Colonic mucosa (tissue), 4 donors: ENCODE measurements at places on chromosomes 3 and 15. TPM values are rescaled to one million over a fixed set of nuclear protein-coding genes. Genes with fewer than 3 reads are reported as not detected.
A peak's percentile ranks its signal among the peaks of the same experiment; 100 is the strongest.

SLC28A1 gene
- total RNA-seq, result 0.80 TPM

GRCh38 chr15:56729561-56729960 is 3.7 kb downstream of the ZNF280D start:
- DNase-seq, result no peak

PP2D1 gene
- total RNA-seq, result not detected

DNA sequence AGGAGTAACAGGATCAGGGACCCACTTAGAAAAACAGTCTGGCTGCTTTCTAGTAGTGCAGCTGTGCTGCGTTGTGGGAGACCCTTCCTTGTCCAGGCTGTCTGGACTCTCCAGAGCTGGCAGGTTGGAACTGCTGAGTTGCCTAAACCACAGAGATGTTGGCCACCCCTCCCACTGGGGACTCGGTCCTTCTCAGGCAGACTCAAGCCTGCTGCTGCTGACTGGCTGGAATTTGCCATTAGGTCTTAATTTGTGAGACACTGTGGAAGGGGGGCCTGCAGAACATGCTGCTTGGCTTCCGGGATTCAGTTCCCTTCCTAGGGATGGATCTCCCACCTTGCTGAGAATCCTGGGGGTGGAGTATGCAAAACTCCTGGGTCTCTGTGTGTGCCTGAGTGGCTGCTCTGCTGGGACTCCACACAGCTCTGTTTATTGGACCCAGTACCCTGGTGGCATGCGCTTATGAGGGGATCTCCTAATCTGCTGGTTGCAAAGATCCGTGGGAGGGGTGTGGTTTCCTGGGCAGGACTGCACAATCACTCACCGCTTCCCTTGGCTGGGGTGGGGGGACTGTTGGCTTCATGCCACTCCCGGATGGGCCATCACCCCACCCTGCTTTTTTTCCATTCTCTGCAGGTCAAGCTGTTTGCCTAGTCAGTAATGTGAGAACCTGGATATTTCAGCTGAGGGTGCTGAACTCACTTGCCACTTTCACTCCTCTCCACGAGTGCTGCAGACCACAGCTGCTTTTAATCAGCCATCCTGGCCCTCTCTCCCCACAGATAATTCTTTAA is 150.5 kb downstream of the CFAP20DC start:
- peak; percentile 23 for DNase-seq

C3orf22 gene
- not detected for total RNA-seq

- no peak for DNase-seq
These were observed 665.6 kb upstream of the NECTIN3 start for GRCh38 chr3:110405830-110406585.

DNA sequence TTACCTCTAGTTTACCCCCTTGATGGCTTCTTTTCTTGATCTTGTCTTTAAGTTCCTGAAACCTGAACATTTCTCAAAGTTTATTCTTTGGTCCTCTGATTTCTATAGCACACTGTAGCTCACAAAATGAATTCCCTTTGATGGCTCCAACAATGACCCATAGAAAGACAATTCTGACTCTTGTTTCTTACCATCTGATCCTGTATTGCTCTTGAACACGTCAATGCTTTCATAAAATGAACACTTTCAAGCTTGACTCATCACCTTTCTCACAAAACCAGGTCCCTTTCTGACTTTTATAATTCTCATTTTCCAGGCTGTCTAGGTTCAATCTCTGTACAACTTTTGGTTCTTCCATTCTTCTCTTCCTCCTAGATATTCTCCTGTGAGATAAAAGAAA is 5.7 kb upstream of the GAP43 start:
- DNase-seq, result no peak

ABCC5 gene
- 16.6 TPM for total RNA-seq

DNA sequence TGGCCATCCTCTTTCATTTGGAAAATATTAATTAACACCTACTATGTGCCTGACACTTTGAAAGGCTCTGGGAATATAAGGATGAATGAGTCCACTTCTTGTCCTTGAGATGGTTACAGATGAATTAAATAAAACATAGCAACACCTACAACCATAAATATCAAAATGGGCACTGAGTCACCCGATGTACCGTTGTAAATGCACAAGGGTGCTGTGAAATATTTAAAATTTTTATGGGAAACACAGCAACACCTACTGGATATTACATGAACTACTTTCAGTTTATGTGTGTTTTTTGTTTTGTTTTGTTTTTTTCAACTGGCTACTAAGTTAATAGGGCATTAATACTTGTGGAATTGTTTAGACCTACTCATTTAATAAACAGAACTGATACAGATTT is 239.0 kb upstream of the NAALADL2 start:
- no peak for DNase-seq

- no peak for DNase-seq
These were observed 196.8 kb upstream of the MBNL1 start for GRCh38 chr3:152071924-152072323.

- no peak for DNase-seq
These were observed 405.1 kb downstream of the LPP start for GRCh38 chr3:188559072-188559429.

ATP13A3 gene
- total RNA-seq, result 86.0 TPM

DNA sequence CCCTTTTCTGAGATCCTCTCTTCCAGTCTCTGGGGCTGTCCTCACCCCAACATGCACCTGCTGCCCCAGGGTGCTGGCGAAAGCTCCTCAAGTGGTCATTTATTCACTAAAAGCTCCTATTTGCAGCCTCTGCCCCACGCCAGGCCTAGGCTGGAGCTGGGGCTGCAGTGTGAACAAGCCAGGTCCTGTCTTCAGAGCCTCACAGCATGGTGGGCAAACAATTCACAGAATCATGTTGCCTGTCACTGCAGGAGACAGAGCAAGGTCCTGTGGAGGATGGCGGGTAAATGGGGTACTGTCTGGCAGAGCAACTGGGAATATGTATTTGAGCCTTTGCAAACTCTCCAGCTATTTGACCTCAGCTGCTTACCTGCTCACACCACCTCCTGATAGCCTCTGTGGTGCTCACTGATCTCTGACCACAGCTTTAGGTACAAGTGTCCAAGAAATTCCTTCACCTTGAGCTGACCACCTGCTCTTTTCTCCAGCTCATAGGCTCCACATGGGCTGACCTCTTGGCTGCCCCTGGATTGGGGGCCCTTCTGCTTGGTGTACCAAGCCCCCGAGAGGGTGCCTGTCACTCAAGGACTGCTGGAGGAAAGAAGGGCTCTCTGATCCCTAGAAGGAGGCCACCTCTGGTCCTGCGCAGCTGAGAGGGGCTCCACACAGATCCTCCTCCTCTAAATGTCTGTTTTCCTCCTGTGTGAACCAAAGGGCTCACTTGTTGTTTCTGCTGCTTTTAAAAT is 35.6 kb downstream of the AMOTL2 start:
- no peak for DNase-seq

DNA sequence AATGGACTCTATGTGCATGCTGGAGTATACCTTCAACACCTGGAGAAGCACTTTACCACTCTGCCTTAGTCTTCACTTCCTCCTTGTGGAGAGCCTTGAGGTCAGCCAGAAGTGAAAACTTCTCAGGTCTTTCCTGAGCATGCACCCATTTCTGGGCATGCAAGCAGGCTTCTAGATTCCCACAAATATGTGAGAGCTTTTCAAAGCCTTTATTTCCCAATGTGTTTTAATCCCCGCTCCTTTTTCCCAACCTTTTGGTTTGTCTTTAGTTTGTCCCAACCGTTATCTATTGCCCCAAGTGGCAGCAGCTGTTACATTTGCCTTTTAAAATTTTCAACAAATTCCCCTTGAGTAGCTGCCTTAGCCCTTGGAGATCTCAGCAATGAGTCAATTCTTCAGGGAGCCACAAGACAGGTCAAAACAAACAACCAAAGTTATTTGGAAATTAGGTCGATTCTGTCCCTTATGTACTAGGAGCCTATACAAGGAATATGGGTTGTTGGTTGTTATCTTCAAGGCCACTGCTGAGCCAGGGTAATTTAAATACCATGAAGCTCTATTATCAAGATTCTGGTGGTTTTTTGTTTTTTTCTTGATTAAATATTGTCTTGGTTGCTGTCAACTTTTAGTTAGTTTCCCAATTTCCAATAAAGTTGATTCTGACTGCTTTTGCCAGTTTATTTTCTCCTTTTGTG is 44.4 kb downstream of the LSM3 start:
- DNase-seq, result peak; percentile 8

TUSC7 gene
- total RNA-seq, result not detected

DNA sequence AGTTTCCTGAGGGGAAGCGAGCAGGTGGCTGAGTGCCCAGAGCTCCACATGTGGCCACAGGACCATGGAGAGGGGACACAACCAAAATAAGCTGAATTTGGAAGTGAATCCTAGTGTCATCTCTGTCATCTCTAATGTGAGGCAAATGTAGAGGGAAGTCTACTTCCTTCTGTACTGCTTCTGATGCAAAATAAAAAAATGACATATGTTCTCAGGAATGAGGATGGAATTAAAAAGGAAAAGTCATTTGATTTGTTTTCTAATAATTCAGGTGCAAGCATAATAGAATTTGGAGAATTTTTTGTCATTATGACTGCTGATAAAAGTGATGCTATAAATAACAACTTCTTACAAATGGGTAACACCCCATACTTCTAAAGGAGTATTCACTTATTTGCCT is 59.5 kb upstream of the POU1F1 start:
- no peak for DNase-seq

DNA sequence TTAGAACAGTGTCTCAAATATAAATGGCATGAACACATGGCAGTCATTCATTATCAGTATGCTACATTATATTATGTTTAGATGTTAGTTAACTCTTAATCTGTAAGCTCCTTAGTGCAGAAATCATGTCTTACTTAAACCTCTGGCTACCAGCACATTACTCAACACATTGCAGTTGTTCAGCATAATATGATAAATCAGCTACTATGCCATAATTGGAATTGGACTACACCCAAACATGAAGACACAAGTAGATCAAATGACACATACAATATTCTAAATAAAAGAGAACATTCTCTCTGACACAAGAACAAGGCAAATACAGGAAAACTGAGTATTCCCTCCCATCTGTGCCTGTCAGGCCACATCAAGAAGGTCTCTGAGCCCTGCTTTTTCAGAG is 116.1 kb downstream of the PCCB start:
- no peak for DNase-seq

HAPLN3 gene
- total RNA-seq, result 3.6 TPM

DNA sequence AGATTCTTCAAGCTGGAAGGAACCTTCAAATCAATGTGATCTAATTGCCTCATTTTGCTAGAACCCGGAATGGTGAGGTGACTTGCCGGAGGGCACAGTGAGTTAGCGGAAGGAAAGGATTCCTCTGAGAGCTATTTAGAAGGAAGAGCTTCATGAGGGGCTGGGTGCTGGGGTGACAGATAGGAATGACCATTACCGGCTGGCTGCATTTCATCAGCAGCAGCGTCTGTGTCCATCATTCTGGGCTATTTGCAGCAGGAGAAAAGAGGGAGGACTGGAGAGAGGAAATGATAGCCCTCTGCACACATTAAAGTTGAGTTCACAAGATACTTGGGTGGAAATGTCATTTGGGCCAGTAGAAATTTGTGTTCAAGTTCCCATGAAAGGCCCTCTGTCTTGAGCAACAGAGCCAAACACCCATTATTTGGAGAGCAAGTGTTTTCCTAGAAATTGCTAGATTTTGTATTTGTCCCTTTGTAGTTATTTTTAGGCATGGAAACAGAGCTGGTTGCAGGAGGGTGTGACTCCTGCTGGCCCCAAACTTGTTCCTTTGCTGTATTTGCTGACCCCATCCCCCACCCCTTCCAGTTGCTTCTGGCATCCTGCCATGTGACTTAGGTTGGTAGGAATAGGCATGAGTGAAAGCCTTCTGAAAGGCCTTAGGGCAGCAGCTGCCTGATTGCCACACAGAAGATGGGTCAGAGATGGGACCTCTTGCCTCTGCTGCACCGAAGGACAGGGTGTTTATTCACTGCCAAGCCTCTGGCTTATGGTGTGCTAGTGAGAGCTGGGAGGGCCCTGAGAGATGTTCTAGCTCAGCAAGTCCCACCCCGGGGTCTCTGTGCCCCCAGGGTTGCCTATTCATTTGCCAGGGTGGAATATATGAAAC is 87.5 kb upstream of the PLXNA1 start:
- DNase-seq, result no peak
